RWPE1 (cell line): ENCODE measurements at places on chromosomes 4 and X.

- DNase-seq, result peak; percentile 10
These were observed 41.8 kb downstream of the INTS12 start for GRCh38 chr4:105666693-105667092.

DNA sequence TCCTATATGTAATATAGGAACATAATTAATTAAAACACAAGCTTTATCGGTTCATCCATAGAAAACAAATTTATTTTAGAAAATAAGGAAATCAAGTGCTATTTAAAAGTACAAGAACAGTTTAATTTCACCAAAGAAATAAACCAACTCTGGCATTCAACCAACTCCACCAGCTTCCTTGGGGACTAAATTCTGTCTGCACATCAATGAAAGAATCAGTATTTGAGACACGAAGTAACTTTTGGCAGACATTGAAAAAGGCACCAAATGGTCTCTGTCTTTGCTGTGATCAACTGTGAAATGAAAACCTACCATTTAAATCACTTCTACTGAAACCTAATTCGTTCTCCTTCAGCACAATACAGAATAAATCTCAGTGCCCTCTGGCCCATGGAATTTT, 719.7 kb upstream of the GRIA3 start:
- DNase-seq, result no peak

- no peak for DNase-seq
These were observed 34.6 kb downstream of the TAF1 start for GRCh38 chrX:71400710-71401109.

DNA sequence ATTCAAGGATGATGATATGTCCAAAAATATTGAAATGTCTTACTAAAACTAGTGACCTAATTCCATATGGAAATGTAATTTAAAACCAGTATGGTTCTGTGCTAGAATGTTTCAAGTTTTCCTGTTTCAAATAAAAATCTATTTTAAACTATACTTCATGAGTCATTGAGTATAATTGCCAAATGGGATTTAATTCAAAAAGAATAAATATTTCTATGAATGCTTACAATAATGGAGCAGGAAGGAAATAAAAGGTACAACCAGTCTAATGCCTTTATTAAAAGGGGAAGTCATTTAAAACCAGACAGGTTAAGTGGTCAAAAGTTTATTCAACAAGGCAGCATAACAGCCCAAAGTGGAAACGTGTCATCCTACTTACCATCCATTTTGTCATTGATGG, 2347.1 kb downstream of the PCDH7 start:
- no peak for DNase-seq

GRCh38 chr4:8739317-8739716, 132.3 kb downstream of the HMX1 start:
- DNase-seq, result no peak

GRCh38 chr4:26108054-26108453, 194.0 kb downstream of the SMIM20 start:
- DNase-seq, result no peak

GRCh38 chrX:101677028-101677427, 17.4 kb upstream of the ARMCX2 start:
- no peak for DNase-seq

GRCh38 chrX:7828594-7828993, 14.4 kb upstream of the VCX start:
- DNase-seq, result no peak

- DNase-seq, result no peak
These were observed 91.9 kb downstream of the FAM53A start for GRCh38 chr4:1592068-1592708.

DNA sequence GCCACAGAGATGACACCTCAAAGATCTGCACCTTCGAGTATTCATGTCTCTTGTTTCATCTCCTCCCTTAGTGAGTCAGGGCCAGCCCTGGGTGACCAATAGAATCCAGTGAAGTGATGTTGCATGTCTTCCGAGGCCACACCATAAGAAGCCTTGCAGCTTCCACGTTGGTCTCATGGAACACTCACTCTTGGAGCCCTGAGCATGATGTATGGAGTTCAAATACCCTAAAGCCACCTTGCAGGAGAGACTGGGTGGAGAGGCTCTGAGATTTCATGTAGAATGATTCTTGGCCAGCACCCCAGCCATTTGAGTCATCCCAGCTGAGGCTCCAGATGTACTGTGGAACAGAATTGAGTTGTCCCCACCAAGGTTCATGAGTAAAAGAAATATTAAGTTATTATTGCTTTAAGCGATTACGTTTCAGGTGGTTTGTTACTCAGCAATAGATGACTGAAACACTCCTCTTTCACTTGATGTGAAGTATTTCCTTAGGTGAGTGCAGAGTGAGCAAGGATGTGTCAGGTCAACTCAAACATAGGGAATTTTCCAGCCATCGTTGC, 5.0 kb upstream of the RP2 start:
- DNase-seq, result peak; percentile 19

DNA sequence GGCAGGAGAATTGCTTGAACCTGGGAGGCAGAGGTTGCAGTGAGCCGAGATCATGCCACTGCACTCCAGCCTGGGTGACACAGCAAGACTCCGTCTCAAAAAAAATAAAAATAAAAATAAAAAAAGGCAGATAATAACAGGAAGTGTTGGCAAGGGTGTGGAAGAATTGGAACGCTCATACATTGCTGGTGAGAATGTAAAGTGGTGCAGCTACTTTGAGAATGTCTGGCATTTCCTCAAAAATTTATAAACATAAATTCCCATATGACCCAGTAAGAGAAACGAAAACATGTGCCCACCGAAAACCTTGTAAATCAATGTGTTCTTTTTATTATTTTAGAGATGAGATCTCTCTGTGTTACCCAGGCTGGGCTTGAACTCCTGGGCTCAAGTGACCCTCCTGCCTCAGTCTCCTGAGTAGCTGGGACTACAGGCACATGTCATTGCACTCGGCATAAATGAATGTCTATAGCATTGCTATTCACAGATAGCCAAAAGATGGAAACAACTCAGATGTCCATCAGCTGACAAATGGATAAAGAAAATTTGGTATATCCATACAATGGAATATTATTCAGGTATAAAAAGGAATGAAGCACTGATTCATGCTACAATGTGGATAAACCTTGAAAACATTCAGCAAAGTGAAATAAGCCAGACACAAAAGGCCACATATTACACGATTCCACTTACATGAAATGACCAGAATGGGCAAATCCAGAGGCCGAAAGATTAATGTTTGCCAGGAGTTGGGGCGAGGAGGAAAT, 63.7 kb upstream of the PLAC1 start:
- DNase-seq, result no peak

GRCh38 chrX:17597836-17598439, 139.4 kb upstream of the SCML1 start:
- DNase-seq, result no peak

GRCh38 chr4:84091266-84091665, 407.8 kb downstream of the NKX6-1 start:
- DNase-seq, result no peak

- DNase-seq, result no peak
These were observed 31.9 kb downstream of the REPS2 start for GRCh38 chrX:16978193-16978984.

DNA sequence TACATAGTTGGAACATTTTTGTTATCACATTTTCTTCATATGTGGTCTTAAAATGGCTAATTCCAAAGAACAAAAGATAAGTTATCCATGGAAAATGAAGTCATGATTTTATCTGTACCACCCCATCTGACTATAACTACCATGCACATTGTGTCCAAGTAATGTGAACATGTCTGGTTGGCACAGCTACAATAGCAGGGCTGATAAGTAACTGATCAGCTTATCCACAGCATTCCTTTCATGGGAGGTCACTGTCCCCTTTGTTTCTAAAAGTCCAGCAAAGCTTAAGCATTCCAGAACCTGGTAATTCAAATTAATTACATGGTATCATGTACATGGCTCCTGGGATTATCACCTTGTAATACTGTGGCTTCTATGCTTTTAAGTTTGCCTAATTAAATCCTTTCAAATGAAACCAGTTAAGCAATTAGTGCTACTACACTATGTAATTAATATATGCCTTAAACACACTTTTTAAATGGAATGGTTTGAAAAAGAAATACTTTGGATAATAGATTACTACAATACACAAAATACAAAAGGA, 21.1 kb upstream of the SORBS2 start:
- DNase-seq, result no peak

DNA sequence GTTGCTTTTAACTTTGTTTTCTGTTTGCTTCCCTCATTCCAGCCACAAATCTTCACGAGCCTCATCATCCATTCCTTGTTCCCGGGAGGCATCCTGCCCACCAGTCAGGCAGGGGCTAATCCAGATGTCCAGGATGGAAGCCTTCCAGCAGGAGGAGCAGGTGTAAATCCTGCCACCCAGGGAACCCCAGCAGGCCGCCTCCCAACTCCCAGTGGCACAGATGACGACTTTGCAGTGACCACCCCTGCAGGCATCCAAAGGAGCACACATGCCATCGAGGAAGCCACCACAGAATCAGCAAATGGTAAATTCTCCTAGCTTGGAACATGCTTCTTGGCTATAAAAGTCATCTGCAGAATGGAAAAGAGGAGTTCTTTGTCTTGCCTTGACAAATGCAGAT, 12.6 kb downstream of the AMTN start:
- no peak for DNase-seq

GRCh38 chrX:25039036-25039435, 23.3 kb upstream of the ARX start:
- DNase-seq, result no peak

DNA sequence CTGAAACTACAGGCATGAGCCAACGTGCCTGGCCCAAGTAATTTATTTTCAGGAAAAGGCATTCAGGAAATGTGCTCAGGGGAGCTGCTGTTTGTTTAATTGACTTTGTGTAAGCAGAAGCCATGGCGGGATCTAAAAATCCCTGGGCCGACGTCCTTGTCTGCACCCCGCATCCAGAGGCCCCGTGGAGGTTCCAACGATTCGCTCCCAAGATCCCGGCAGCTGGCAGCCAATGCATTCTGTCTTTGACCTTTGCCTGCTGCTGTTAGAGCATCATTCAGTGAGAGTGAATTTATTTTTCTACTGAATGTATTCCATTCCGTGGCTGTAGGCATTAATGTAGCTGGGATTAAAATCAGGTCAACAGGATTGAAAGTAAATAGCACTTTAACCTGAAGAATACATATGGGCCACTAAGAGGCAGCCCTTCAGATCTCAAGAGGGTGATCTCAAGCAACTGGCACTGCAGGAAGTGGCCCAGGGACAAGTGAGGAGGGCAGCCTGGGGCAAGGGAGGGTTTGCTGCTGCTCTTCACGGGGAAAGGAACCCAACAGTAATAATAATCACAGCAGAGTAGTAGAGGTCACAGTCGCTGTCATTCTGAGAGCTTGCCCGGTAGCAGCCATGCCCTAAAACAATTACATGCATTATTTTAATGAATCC, 75.2 kb downstream of the PSAPL1 start:
- no peak for DNase-seq

DNA sequence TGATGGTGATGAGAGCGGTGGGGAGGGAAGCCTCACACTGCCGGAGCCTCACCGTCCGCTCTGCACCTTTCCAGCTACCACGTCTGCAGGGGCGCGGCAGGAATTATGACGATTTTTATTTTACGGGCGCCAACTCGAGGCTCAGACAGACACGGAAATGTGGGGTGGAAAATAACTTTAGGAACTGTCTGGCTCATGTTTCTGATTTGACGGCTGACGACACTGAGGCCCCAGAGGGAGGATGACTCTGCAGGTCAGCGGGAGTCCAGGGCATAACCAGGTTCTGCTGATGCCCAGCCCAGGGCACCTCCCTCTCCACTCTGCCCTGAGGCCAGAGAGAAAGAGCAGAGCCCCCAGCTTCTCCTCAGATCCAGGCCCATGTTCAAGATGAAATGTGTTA, 43.9 kb downstream of the C4orf50 start:
- no peak for DNase-seq

DNA sequence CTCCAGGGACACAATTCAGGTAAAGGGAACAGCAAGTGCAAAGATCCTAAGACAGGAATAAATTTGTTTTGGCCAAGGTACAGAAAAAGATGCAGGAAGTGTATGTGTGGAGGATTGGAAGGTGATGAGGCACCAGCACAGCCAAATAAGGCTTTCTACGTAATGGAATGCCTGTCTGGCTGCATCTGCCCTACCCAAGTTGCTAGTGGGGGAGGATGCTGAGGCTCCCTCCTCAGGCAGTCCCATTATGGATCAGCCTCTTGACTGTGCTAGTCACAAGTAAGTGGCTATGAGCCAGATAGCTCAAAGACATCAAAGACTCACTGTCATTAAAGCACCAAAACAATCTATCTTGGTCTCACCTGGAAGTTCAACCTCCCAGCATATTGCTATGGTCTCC, 300.9 kb upstream of the FAT4 start:
- peak; percentile 3 for DNase-seq
